Bronchial smooth muscle cell (primary cell): ENCODE measurements at places on chromosomes 3 and 15. TPM values are rescaled to one million over a fixed set of nuclear protein-coding genes. Genes with fewer than 3 reads are reported as not detected.

Gene STRIT1
- not detected in 2 replicates for total RNA-seq

Gene CPA3
- total RNA-seq = not detected in 2 replicates

Gene TGM4
- total RNA-seq = under 0.01 TPM in 1 of 2 replicates, not detected in the other

Gene PTX3
- 89.6 and 107 TPM in 2 replicates for total RNA-seq

Gene UBR1
- total RNA-seq = 36.2 and 40.0 TPM in 2 replicates

Gene REC114
- not detected in 2 replicates for total RNA-seq

Gene UPK1B
- total RNA-seq = under 0.01 TPM in 1 of 2 replicates, not detected in the other

Gene CHRD
- total RNA-seq = 1.1 and 6.1 TPM in 2 replicates

Gene PLIN1
- 0.26 TPM in 1 of 2 replicates, not detected in the other for total RNA-seq

Gene TM4SF4
- total RNA-seq = 0.16 TPM in 1 of 2 replicates, not detected in the other
